ENCODE measurements at places on chromosomes 12 and 14.

- no peak for DNase-seq
Observed at GRCh38 chr12:110661337-110661972, 27.5 kb downstream of the HVCN1 start.

DNA sequence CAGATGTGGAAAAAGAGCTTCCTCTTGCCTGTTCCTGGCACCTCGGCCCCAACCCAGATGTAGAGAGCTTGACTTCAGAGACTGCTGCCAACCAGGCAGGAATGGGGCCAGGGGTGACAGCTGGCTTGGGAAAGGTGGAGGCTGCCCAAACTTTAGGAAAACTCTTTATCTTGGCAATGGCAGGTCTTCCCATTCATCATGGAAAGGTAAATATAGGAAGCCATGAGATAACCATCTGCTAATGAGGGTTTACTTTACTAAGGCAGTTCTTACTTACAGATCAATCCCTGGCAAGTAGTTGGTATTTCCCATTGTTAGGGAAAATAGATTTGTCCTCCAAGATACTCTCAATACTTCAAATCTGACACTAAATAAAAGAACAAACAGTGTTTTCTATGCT lies 143.1 kb upstream of the NUDT4 start:
- DNase-seq, result no peak

DNA sequence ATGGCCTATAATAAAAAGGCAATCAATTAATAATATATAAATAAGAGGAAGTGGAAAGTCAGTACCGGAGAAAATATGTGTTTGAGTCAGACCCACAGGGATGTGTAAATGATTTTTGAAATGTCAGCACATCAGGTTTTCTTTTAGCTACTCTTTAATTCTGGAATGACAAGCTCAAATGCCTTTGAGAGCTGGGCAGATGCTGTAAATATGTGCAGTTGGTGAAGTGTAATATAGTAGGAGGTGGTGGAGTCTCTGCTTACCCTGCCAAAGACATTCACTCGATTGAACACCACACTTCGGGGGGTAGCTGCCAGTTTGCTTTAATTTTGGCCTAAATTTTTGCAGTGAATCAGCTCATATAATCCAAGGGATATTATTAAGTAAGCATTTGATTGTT lies 93.0 kb downstream of the PLEKHA5 start:
- DNase-seq, result no peak

DNA sequence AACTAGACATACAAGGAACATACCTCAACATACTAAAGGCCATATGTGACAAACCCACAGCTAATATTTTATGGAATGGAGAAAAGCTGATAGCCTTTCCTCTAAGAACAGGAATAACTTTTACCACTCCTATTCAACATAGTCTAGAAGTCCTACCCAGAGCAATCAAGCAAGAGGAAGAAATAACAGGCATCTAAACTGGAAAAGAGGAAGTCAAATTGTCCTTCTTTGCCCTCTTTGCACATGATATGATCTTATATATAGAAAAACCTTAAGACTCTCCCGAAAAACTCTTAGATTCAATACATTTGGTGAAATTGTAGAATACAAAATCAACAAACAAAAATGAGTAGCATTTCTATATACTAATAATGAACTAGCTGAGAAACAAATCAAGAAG lies 110.0 kb downstream of the ATP23 start:
- no peak for DNase-seq

GRCh38 chr12:388012-388411 lies 1.1 kb downstream of the KDM5A start:
- DNase-seq, result no peak

GRCh38 chr12:119241049-119241448 lies 62.3 kb downstream of the HSPB8 start:
- DNase-seq, result no peak

DNA sequence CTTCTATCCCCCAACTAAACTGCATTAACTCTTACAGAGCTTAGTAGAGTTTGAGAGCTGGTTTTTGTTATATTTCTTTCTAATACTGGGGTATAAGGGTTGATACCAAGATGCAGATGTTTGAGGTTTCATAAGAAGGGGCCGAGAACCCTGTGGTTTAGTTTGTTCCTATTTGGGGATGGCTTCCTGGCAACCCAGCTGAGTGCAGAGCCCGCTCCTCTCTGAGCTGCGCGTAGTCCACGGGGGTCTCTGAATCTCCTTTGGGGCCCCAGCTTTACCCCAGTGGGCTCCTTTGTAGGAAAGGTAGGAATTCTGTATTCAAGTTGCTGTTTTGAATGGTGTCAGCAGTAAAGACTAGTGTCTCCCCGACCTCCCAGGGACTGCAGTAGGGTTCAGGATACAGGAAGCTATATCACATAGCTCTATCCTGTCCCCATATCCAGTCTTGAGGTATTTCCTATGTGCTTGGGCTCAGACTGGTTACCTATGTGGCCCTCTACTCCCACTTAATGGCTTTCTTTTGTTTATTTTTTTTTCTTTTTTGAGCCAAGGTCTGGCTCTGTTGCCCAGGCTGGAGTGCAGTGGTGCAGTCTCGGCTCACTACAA lies 25.4 kb downstream of the PLXNC1 start:
- no peak for DNase-seq

DNA sequence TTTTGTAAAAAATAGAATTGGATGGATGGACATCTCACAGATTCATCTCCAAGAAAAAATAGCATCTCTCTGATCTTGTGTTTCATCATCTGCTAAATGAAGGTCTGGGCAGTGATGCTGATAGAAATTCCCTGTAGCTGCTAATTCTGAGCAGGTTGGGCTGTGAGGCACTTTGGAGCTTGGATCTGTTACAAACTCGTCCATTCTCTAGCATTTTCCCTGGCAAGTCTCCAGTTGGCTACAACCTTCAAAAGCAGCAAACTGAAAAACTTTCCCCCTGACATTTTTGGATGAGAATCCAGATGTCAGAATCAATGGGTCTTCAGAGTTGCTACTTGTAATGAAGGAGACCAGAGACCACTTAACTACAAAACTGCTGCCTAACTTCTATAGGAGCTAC lies 72.7 kb downstream of the TPH2 start:
- no peak for DNase-seq

DNA sequence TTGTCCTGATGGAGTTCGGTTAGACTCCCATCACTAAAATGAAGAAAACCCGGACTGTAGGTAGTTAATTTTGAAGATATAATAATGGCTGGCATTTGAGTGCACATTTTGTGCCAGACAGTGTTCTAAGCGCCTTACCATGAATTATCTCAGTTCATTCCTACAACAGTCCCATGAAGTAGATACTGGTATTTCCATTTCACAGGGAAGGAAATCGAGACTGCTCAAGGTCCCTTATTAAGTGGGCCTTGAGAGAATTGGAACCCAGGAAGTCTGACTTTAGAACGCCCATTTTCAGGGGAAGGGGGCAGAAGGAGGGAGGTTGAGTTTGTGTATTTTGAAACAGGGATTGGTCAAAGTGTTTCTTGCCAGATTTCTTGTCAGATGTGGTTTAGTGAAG lies 855 bp downstream of the MNAT1 start:
- no peak for DNase-seq

GRCh38 chr12:70798016-70798783 lies 122.3 kb downstream of the PTPRR start:
- DNase-seq, result no peak

- no peak for DNase-seq
Observed at GRCh38 chr12:122830517-122831214, 4.6 kb upstream of the HIP1R start.

DNA sequence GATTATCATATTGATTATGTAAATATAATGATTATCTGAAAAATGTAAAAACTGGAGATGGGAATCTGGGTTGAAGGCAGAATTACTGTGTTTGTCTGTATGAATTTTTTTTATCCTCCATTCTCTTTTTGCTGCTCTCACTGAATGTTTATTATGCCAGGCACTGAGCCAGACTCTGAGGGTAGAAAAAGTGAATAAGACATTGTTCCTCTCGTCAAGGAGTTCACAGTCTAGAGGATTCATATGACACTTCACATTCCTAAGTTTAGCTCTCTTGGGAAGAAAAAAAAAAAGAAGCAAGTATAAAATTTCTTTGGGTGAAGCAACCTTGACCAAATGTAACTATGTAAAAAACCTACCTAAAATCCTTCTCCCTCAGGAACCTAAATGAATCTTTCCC lies 120.9 kb upstream of the LMO3 start:
- no peak for DNase-seq

DNA sequence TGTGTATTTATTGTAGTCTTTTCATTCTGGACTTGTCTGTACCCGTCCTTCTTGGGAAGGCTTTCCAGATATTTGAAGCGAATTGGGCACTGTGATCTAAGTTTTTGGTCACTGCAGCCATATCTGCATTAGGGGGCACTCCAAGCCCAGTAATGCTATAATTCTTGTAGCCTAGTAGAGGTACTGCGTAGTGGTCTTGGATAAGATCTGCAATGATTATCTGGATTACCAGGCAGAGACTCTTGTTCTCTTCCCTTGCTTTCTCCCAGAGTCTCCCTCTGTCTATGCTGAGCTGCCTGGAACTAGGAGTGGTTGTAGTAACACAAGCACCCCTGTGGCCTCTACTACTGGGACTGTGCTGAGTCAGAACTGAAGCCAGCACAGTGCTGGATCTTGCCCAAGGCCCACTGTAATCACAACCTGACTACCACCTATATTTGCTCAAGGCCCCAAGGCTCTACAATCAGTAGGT lies 30.0 kb downstream of the SLC38A2 start:
- DNase-seq, result peak; percentile 45

DNA sequence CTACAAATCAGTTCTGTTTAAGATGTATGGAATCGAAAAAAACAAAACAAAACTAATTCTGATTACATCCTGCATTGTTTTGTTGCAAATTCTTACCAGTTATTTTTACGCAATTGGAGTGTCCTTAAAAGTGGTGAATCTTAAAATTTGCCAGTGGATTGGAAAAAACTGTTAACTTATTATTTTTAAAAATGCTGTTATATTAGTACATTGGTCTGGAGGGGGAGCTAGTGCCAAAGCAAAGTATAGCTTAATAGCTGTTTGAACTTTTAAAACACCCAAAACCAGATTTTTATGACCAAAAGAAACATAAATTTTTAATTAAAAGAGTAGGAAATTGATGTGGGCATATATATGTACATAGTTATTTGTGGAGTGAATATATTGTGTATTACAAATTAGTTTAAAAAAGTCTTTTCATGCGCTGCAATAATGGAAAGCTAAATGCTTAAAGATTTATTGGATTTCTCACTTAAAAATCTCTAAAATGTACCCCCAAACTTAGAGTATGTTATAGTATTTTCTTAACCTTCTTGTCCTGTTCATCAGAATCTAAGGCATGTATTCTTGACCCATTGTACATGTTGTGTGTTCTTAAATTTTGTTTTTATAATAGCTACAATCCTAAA lies 2.5 kb downstream of the FUT8 start:
- DNase-seq, result peak; percentile 46

GRCh38 chr14:90674043-90674670 lies 142.1 kb downstream of the TTC7B start:
- no peak for DNase-seq

DNA sequence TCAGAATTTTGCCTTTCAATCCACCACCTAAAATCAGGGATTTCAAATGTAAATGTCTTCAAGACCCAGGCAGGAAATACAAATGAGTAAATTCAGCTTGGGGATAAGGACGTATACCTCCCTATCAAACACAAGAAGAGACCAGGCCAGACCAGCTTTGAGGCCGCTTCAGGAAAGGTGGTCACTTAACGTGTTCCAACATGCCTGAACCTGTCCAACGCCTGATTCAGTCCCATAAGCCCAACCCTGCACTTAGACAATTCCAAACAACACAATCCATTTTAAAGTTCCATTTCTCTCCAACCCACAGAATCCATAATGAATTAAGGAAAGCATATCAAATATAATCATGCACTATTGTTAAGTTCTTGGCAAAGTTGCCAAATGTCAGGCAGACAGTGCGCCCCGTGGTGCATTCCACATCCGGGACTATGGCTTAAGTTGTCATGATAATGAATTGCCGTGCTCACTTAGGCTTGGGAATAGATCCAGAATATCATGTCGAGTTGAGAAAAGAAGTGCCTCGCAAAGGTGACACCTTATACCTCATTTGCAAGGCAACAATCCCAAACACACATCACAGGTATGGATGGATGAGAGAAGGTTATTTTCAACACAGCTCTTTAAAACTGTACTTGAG lies 35.5 kb downstream of the CCDC60 start:
- no peak for DNase-seq

DNA sequence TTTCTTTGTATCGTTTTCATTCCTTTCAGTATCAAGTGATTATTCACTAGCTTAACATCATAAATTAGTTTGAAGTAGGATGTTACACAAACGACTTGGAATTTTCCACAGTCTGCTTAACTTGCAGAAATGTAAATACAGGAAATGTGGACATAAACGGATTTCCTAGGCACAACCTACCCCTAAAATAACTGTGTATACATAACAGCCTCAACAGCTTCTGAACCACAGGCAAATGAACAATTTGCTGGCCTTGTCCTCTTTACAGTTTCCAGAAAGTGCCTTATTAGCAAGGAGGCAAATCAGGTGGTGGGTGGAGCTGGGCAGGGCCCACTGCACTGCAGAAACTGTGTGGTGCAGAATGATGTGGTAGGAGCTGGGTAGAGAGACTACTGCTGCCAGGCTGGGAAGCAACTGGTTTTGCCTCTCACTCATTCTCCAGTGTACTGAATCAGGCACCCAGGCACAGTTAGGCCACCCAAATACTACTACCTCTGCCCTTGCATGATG lies 14.1 kb downstream of the DRAM1 start:
- no peak for DNase-seq

- no peak for DNase-seq
Observed at GRCh38 chr14:77025744-77026165, 2.8 kb downstream of the IRF2BPL start.

DNA sequence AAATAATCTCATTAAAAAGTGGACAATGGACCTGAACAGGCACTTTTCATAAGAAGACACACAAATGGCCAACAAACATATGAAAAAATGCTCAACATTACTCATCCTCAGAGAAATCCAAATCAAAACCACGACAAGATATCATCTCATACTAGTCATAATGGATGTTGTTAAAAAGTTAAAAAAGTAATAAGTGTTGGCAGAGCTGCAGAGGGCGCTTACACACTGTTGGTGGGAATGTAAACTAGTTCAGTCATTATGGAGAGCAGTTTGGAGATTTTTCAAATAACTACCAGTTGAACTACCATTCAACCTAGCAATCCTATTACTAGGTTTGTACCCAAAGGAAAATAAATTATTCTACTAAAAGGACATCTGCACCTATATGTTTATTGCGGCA lies 47.2 kb downstream of the FOXG1 start:
- DNase-seq, result peak; percentile 32

DNA sequence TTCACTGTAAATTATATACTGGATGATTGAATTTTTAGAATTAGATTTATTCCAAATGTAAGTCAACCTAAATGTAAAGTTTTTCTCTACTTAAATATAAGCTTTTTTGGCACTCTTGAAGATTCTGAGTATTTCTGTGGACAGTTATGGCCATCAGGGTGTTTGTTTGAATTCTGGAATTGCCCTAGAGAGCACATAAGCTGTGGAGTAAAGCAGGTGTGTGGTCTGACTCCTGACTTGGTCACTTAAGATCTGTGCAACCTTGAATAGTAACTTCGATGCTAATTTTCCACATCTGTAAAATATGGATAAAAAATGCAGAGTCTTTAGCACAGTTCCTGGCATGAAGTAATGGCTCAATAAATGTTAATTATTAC lies 64.4 kb downstream of the FUT8 start:
- DNase-seq, result no peak

All from T47D (cell line).